Osteoblast (primary cell): ENCODE measurements at places on chromosomes 6 and 20. TPM values are rescaled to one million over a fixed set of nuclear protein-coding genes. Genes with fewer than 3 reads are reported as not detected.

DNA sequence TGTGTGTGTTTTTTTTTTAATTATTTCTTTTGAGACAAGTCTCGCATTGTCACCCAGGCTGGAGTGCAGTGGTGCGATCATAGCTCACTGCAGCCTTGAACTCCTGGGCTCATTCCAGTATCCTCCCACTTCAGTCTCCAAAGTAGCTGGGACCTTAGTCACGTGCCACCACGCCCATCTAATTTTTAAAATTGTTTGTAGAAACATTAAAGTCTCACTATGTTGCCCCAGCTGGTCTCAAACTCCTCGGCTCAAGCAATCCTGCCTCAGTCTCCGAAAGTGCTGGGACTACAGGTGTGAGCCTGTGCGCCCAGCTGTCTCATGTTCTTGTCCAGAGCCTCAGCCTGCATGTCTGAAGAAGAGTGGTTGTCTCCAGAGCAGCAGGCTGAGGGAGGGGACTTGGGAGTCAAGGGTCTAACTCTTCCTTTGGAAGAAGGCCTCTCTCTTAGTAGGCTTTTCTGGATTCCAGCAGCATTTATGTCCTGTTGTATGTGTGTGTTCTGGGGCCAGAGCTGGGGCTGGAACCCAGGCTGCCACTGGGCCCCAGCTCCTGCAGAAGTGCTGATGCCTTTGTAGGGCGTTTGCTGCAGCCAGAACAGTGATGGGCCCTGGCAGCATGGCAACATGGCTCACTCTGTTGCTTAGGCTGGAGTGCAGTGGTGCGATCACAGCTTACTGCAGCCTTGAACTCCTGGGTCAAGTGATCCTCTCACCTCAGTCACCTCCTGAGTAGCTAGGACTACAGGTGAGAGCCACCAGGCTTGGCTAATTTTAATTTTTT is 5.4 kb downstream of the DNMT3B start:
- DNase-seq: no peak

Gene PPP1R3G
- total RNA-seq: 3.3 and 3.5 TPM in 2 replicates

DNA sequence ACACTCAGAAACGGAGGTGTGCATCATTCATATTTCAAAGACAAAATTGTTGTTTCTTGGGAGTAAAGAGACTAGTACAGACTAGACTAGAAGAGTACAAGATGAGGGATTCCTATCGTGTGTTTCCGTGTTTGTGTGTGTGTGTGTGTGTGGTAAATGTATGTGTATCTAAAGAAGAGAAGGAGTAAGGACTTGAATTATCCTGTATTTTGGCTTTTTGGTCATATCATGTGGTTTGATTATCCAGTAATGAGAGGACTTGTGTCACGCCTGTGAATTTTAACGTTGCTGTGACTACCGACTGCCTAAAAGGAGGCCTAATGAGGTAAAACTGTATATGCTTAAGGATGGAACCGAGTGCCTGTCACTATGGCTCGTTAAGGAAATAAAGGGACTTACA is 44.4 kb upstream of the MAP7 start:
- DNase-seq: no peak

DNA sequence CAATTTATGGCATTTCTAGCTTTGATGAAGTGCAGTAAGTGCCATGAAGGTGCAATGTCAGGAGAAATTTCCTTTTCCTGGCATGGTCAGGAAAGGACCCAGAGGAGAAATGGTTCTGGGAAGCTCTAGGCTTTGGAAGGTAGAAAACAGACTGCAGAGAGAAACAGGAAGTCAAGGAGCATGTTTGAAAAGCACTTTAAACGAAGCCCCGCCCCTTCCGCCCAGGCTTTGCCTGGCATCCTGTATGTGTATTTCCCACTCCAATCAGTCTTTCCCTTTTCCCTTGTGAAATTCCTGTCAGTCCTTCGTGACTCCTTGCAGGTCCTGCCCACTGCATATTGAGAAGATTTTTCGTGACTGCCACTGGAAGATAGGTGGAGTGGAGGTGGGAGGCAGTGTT is 320.9 kb upstream of the SASH1 start:
- no peak for DNase-seq
